HL-60 (cell line): ENCODE measurements at places on chromosomes 2 and 18.

DNA sequence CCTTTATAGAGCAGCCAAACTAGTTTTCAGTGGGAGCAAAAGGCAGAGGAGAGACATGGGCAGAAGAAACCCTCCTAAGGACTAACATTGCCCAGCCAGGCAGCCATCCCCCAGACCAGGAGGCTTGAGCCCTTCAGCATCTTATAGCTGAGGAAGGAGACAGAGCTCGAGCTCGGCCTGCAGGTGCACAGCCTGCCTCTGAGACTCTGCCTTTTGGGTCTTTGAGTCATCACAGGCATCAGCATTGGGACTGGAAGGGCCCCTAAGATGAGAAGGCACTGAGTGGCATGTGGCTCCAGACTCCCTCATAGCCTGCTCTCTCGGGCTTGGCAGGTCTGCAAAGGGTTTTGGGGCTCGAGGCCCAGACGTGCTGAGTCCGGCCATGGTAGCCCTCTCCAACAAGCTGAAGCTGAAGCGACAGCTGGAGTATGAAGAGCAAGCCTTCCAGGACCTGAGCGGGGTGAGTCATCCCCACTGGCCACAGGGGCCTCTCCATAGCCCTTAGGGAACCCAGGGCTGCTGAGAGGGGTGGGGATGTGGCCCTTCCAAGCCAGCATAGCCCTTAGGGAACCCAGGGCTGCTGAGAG is 84.1 kb downstream of the EPAS1 start:
- no peak for DNase-seq

GRCh38 chr2:216389570-216389969 is 17.3 kb upstream of the MARCHF4 start:
- DNase-seq, result peak; percentile 43

- DNase-seq, result no peak
Measured at GRCh38 chr2:179313057-179313456, 48.4 kb upstream of the SESTD1 start.

DNA sequence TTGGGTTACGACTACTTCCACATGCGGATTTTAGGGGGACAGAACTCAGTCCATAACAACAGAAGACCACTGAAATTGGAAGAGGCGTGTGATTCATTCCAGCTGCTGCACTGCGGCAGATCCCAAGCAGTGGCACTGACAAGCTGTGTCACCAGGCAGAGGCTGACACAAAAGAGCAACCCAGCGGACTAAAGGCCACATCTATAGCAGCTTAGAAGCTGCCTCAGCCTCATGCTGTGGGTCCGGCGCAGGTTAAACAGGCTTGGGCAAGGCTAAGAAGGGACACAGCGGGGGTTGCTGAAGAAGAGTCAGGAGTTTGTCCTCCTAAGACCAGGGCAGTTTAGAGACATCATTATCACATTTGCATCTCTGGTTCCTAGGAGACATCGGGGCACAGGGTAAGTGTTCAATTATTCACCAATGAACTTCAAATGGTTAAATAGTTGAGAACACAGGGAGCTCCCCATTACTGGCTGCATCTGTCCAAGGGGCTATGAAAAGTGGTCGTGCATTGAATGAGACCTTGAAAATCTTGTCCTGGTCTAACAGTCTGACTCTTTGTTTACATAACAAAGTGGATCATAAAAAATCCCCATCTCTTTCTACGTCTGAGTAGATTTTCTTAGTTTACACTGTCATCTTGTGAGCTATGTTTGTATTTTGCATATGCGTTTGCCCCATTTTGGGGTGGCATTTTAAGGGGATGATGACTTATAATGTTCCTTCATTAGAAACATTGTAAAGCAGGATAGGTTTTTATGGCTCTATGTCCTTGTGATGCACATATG is 162.3 kb upstream of the TRIB2 start:
- no peak for DNase-seq

GRCh38 chr2:64558445-64559081 is 34.4 kb downstream of the AFTPH start:
- no peak for DNase-seq

DNA sequence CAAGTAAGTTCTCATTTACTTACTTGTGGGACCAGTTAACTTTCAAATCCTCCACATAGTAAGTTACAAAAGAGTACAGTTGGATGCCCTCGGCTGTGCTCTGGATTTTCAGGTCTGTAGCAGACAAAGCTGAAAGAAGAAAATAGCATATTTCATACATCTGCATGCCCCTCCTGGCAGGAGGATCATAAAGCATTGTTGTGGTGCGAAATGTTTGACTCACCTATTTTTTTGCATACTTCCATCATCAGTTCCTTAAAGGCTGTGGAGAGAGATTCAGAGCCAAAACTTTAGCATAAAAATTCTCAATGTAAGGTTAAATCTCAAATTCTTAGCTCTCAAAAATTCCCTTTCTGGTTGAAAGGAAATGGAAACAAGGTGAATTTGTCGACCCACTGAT is 70.8 kb upstream of the LPIN2 start:
- no peak for DNase-seq

DNA sequence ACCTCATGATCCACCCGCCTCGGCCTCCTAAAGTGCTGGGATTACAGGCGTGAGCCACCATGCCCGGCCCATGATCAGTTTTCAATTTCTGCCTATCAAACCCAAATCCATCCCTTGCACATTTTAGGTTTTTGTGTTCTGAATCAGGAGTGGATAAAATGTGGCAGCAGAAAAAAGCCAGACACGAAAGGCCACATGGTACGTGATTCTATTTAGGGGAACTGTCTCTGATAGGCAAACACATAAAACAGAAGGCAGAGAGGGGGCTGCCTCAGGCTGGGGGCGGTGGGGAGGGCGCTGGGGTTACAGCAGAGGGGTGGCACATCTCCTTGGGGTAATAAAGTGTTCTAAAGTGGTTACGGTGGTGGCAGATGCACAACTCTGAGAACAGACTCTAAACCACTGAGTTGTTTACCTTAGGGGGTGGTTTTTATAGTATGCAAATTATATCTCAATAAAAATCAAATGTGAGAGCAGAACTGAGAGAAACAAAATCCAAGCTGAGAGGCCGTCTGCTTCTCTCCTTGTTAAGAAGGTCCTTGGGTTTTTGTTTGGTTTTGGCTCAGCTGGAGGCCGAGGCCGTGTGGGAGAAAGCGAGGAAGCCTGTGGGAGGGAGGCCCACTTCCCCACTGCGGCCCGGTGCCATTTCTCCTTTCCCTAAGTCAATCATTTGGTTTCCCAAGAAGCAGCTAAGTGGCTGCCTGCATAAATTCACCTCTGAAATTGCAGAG is 78.0 kb downstream of the SOWAHC start:
- no peak for DNase-seq

DNA sequence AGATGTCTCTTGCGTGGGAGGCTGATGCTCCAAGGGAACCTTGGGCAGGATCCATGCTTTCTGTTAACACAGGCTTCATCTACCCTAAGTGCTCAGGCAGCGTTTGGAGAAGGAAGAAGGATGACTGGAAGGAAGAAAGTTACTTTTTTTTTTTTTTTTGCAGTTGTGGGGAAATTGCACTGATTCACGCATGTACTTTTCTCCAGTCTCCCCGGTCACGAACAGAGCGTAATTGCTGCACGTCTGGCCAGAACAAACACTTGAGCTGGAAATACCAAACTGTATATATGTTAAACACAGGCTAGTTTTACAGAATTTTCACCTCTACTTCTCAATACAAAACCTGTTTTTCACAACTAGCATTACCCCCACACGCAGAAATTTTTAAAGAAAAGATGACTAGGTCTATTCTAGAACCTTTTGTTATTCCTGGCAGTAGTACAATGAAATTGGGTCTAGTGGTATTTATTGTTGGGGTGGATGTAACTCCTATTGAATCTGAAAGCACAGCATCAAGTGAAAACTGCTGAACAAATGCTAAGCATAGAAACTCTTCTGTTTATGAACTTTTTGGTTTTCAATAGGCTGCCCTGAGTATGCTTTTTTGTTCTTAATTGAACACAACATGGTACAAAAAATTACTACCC is 9.3 kb upstream of the SCYGR5 start:
- no peak for DNase-seq

DNA sequence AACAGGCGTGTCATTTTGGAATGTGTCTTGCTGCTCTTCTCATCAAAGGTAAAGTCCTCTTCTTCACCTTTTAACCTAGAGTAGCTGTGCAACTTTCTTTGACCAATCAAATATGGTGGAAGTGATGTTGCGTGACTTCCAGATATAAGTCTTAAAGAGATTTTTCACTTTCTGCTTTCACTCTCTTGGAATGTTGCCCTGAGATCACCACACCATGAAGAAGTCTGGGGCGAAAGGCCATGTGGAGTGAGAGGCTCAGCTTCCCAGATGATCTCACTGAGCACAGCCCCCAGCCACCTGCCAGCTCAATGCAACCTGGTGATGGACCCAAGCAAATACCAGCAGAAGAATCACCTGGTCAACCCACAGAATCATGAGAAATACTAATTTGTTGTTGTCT is 7.1 kb upstream of the GALNT3 start:
- DNase-seq, result no peak

GRCh38 chr2:156452971-156453370 is 16.8 kb downstream of the GPD2 start:
- no peak for DNase-seq

- no peak for DNase-seq
Measured at GRCh38 chr18:3645384-3646156, 195.6 kb downstream of the TGIF1 start.

DNA sequence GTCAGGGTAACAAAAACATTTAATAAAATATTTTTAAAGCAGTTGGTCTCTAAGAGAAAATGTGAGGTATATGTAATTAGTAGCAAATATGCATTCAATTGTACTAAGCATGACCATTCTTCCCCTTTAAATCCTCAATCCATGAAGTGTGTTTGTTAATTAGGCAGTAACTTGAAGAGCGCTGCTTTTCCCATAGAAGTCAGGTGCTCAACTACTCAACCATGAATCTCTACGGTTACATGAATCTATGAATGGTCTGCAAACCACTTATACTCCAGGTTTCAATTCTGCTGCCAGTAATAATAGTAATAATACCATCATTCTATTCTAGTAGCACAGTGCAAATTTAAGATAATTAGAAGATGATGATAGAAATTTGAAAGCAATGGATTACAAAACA is 55.8 kb downstream of the SLC8A1 start:
- no peak for DNase-seq

GRCh38 chr2:177413703-177414102 is 21.1 kb downstream of the AGPS start:
- DNase-seq, result no peak

DNA sequence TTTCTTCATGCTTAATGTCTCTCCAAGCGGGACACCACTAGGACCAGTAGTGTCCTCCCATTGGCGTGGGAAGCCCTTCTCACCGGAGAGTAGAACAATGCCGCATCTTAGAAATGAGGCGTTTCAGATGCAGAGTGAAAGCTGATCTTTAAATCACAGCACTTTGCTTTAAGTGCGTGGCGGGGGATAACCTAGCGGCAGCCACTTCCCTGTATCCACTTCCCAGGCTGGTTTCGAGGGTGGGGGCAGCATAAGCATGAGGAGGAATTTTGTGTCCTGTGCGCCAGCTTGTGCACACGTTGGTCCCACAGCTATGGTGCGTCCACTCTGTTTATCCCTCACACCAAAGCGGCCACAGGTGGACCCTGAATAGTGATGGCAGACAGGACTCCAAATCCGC is 63.1 kb downstream of the MBP start:
- no peak for DNase-seq

DNA sequence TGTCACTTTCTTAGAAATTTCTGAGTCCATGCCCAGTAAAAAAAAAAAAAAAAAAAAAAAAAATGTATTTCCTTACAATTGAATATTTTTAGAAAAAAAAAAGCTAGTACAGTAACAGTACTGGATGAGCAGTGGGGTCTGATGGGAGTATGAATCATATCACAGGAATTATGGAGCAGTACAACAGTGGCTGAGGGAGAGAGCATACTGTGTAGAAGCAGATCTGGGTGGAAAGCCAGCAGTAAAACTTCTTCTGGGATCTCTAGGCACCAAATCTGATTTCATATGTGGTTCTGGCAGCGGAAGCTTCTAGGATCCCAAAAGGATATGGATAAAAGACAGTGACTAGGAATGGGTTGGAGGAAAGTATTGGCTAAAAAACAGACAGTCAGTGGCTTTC is 414.9 kb upstream of the FSHR start:
- no peak for DNase-seq

DNA sequence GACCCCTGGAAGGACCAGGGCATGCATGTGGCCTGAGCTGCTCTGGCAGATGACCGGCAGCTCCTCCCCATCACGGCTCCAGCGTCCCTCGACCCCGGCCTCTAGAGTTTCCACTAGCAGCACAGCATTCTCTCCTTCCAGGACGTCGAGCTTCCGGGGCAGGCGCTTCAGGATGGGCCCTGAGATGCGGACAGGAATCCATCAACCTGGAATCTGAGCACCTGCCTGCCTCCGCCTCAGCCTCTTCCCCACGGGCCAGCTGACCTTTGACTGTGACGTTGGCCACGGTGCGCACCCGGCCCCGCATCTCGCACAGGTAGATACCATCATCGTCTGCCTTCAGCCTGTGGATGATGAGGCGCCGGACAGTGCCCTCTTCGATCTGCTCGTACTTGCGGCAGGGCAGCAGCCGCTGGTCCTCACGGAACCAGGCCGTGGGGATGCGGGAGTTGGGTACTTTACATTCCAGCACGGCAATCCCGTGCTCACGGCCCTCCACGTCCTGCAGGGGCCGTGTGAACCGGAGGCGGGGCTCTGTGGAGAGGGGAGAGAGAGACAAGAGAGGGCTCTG is 3.5 kb downstream of the OBSL1 start:
- DNase-seq, result no peak

- no peak for DNase-seq
Measured at GRCh38 chr2:125006676-125007075, 981.6 kb downstream of the CNTNAP5 start.

- DNase-seq, result peak; percentile 63
Measured at GRCh38 chr18:2979871-2980790, 32.8 kb downstream of the LPIN2 start.

- no peak for DNase-seq
Measured at GRCh38 chr18:57915865-57916582, 112.9 kb upstream of the ATP8B1 start.

- DNase-seq, result no peak
Measured at GRCh38 chr18:24509435-24509834, 49.0 kb downstream of the HRH4 start.

DNA sequence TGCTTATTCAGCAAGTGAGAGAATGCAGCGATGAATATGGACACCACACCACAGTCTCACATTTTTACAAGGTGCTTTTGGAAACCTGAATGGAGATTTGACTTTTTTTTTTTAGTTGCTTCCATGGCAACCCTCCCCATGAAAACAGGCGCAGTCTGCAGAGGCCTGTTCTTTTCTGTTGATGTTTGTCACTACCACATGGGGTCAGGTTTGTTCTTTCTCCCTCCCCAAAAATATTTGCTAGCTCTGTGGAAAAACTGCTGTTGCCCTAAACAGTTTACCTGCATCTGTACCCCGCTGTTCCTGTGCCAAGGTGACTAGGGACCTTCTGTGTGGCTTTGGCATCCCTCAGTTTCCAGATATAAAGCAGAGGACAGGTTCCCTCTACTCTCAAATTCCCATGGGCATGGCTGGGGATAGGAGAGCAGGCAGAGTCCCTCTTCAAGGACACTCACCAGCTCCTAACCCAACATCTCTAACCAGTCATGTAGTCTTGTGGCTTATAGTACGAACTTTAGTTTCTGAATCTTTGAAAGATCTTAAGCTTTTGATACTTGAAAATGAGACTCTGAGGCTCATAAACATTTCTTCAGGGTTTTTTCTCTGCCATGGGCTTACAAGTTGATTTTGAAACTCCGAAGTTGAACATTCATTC is 14.7 kb upstream of the MAPRE2 start:
- no peak for DNase-seq
